ENCODE measurements at places on chromosomes 4 and X.

GRCh38 chr4:103482893-103483292, 236.9 kb downstream of the TACR3 start:
- no peak for DNase-seq

DNA sequence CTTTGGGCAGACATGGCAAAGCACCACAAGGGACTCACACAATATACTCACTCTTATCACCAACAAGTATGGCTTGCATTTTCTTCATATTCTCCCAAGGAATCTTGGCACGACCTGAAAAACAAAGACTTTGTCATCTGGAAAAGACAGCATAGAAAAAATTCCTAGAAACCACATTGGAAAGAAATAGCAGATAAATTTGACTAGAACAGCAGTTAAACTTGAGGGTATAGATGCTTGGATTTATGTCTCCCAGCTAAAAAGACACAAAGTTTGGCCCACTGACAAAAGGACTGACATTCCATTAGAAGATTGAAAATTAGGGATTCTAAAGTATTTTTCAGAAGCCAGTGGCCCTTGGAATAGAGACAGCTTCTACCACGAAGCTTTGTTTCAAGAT, 6.9 kb upstream of the VEGFC start:
- DNase-seq, result no peak

DNA sequence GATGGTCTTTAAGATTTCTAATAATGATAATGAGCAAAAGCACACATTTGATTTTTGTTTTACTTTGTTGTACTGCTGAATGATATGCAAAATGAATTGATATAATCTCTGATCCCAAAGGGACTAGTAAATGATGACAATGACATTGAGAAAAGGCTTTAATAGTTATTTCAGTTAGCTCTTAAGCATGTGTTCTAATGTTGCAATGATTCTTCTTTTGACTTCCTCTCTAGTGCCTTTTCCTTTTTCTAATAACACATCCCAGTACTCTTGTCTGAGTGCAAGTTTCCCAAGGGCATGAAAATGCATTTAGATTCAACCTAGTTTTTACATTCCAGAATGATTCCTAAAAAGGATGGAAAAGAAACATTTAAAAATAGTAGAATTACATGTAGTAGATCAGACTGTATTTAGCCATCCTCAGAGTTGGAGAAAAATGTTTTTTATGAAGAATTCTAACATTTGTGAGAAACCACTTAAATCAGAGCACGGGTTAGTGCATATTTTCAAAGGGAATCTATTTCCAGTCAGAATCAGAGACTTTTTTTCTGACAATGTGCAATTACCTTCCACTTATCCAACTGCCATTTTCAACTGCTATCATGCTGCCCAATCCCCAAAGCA, 508.8 kb downstream of the C4orf33 start:
- DNase-seq, result no peak

DNA sequence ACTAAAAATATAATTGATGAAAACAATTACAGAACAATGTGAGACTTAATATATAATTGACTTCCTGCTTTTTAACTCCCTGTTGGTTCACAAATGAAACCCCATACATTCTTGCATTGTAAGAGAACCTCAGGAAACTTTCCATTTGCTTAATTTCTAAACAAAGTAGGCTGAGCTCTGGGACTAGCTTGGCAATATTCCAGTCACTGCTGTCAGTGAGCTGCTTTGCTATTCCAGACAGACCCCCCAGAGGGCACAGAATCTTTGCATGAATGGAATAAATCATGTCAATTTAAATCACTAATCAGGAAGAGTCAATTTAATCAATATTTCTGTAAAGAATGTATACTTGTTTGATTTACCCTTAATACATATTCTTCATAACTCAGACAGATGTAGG, 110.6 kb downstream of the NEXMIF start:
- DNase-seq, result no peak

DNA sequence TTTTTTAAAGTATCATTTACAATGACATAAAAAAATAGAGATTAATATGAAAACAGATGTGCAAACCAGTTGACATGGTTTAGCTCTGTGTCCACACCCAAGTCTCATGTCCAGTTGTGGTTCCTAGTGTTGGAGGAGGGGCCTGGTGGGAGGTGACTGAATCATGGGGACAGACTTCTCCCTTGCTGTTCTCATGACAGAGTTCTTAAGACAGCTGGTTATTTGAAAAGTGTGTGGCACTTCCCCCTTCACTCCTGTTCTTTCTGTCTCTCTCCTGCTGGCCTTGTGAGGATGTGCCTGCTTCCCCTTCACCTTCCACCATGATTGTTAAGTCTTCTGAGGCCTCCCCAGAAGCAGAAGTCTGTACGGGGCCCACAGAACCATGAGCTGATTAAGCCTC, 23.8 kb downstream of the CNOT6L start:
- DNase-seq, result no peak

DNA sequence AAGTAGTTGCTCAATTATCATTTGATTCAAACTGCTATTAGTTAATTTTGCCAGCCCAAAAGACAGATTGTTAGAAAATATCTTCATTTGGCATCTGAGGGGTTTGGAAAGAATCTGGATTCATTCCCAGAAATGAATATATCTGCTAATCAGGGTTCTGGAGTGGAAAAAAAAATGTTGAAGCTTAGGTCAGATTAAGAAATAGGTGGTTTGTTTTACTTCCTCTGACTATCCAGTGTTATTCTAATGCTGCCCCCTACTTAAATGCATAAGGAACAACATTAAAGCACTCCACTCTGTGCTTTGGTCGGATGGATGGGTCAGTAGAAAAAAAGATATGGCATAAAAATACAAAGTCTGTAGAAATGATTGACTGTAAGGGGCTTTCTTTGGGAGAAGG, 89.0 kb downstream of the LUZP4 start:
- no peak for DNase-seq

GRCh38 chrX:118156953-118157608, 40.5 kb upstream of the KLHL13 start:
- no peak for DNase-seq

- no peak for DNase-seq
Measured at GRCh38 chr4:155772459-155773195, 13.8 kb downstream of the GUCY1B1 start.

DNA sequence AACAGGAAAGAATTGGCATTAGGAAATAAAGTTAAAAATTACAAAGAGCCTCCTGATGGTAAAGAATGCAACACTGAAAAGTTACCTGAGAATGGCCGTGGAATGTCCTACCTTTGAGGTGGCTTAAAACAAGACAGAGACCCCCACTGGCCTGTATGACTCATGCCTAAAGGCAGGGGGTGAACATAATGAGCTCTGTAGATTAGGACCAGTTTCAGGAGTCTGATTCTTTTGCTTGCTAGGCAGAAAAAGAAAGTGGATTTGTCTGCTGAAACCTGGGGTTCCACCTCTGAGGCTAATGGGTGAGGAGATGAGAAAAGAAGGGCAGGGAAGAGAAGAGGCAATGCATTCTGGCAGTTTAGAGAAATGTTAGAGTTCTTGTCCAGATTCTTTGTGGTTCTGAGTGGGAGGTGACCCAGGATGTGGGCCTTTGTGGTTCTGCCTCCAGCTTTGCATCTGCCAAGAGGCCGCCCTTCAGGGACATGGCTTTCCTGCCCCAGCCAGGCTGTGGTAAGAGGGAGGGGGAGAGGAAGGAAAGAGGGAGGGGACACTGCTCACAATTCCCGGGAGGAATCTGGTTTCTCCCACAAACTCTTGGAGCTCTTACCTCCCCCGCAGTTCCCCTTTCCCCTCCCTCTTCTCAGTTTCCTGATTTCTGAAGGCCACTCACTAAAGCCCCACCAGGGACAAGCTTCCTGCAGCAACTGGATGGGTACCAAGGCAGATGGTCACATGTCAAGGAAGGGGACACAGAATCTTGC, 109.6 kb downstream of the EFNB1 start:
- DNase-seq, result no peak

DNA sequence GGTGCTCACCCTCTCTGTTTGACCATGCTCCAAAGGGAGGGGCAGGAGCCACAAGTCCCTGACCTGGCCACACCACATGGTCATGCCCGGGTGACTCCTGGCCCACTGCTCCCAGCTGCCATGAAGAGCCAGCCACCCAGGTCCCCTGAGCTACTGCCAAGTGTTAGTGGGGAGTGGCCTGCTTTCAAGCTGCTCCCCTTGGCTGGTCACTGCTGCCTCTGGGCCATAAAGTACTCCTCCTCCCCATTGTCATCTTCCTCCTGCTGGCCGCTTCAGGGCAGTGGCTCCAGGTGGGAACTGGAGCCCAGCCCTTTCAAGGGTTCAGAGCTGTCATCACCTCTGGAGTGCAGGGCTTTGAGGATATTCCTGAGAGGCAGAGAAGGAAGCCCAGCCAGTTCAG, 27.3 kb upstream of the RBBP7 start:
- no peak for DNase-seq

- no peak for DNase-seq
Measured at GRCh38 chrX:124736553-124737270, 390.3 kb downstream of the SH2D1A start.

GRCh38 chrX:110321670-110322069, 3.8 kb upstream of the AMMECR1 start:
- DNase-seq, result no peak

GRCh38 chr4:170051402-170051801, 25.2 kb upstream of the MFAP3L start:
- no peak for DNase-seq

- DNase-seq, result no peak
Measured at GRCh38 chr4:40940317-40940741, 190.6 kb downstream of the NSUN7 start.

GRCh38 chr4:178356725-178357124, 914.5 kb upstream of the AGA start:
- DNase-seq, result no peak

GRCh38 chrX:41705680-41706374, 17.1 kb downstream of the GPR34 start:
- no peak for DNase-seq

DNA sequence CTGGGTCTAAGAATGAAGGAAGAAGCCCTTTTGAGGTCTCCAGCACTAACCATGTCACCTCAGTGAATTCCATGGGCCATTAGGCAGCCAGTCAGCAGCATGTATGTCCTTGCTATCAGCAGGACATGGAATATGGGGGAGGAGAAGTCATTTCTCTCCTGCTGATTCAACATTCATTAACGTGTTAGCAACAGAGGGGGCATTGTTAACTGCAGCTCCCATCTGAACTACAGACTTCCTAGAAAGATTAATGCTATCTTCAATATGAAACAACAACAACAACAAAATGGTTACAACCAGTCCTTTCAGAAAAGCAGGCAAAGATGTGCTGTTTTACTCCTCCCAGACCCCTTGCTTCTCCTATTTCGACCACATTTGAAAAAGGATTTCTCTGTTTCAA, 120.4 kb upstream of the SLC34A2 start:
- no peak for DNase-seq

DNA sequence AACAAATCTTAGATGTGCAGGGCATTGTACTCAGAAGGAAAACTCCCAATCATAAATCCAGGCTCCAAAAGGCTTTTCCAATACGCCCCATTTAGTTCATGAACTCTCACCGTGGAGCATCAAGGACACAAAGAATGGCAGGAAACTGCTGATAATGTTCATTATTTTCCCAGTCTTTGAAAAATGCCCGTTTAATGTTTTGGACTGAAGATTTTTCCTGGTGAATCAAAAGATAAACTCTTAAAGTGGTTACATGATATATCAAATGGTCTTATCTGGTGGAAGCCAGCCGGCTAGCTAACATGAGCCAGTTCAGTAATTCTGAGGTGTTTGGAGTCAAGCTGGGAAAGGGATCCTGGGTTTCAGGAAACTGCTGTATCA, 62.1 kb upstream of the AP1S2 start:
- no peak for DNase-seq

- no peak for DNase-seq
Measured at GRCh38 chr4:32488690-32489089, 1768.5 kb downstream of the PCDH7 start.

DNA sequence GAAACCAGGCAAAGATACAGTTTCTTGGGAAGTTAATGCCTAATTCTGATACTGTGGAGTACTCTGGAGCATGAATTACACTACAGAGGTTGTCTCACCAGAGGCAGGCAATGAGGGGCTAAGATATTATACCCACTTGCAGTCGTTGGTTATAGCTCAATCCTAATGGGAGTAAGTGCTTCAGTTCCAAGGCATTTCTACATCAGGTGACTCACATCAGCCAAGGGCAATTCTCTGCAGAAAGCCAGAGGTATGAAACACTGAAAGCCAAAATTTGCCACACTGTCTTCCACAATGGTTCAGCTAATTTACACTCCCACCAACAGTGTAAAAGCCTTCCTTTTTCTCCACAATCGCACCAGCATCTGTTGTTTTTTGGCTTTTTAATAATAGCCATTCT, 174.0 kb upstream of the IL15 start:
- DNase-seq, result no peak

DNA sequence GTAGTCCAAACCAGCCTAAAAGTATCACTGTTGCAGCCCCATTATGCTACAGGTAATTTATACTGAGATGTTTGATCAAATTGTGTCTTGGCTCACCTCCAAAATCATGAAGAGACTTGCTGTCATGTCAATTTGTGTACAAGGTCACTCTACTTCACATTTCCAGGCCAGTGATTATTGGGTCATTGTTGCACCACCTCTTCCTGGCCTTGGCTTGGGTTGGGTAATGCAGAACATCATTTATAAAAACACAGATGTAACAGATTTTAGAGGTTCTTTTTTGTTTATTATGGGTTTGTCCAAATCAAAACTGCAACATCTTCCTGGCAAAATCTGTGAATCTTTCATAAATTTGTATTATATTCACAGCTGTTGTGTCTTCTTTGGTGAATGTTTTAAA, 459.5 kb downstream of the ANKRD50 start:
- no peak for DNase-seq

DNA sequence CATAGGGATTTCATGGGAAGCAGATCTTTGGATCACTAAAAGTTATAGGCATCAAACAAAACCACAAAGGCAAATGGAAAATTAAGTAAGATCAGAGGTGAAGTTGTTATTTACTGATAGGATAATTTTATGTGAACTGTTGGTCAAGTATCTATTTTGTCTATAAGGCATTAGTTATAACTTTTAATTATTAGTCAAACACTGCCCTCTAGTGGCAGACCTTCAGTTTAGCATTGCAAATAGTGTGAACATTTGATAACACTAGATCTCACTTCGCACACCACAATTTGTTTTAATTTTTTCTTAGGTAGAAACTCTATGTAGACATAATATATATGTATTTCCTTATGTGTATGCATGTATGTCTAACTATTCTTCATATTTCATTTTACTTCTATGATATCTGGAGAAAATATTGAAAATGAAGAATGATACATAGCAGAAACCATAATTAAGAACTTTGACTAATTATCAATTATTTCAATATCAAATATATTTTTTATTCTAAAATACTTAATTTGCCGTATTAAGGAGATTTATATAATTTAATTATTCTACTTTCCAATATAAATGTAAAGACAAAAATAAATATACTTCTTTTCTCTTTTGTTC, 214.5 kb upstream of the TACR3 start:
- DNase-seq, result no peak

GRCh38 chrX:2691543-2692220, 587 bp downstream of the CD99 start:
- no peak for DNase-seq
